Activated CD8-positive, alpha-beta T cell treated with anti-CD3 and anti-CD28 coated beads, Interleukin-2, amount 10 ng/mL, durations not matched to agents 7 days and 5 days (primary cell): ENCODE measurements at places on chromosomes 3 and 15. TPM values are rescaled to one million over a fixed set of nuclear protein-coding genes. Genes with fewer than 3 reads are reported as not detected.

CYP8B1 gene
- total RNA-seq: not detected

- peak; percentile 87 for DNase-seq
Measured at GRCh38 chr15:63436872-63437375, 55.3 kb upstream of the CA12 start.

DNA sequence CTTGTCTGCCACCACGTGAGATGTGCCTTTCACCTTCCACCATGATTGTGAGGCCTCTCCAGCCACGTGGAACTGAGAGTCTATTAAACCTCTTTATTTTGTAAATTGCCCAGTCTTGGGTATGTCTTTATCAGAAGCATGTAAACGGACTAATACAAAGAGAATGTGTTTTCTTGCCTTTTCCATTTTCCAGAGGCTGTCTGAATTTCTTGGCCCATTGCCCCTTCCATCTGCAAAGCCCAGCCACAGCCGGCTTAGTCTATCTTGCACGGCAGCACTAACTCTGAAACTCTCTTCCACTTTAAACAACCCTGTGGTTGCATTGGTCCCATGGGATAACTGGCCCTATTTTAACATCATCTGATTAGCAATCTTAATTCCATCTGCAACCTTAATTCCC lies 215.3 kb downstream of the LRTM1 start:
- DNase-seq: no peak

- no peak for DNase-seq
Measured at GRCh38 chr3:21463319-21463718, 287.7 kb downstream of the ZNF385D start.

ALDH1A2 gene
- not detected for total RNA-seq

DNA sequence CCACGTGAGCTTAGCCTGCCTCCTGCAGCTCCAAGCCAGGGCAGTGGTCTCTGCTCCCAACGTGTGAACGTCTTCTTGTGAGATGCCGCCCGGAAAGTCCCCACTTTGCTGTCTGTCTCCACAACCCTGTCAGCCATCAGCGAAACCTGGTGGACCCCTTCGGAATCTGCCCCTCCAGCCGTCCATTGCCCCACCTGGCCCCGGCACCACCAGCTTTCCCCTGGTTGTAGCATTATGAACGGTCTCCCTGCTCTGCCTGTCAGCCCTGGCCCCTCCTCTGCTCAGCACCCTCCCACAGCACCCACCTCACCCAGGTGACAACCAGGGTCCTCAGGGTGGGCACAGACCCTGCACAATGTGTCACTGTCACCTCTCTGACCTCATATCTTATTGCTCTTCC lies 71.1 kb downstream of the HMCES start:
- DNase-seq: no peak

DNA sequence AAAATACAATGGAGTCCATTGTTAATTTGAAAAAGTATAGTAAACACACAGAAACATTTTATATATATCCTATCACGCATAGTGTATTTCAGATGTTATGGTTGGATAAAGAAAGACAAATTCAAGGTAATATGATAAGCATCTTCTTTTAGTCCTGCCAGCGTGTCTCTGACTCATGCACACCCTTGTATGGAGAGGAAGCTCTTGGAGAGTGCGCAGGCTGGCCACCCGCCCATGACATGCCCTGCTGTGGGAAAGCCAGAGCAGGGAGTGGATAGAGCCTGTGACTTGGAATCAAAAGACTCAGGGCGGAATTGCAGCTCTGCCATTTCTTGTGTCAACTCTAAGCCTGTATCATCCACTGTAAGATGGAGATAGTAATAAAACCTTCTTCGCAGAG lies 23.0 kb upstream of the COPG1 start:
- no peak for DNase-seq

GRCh38 chr3:10764259-10765051 lies 51.6 kb upstream of the SLC6A11 start:
- DNase-seq: no peak

DNA sequence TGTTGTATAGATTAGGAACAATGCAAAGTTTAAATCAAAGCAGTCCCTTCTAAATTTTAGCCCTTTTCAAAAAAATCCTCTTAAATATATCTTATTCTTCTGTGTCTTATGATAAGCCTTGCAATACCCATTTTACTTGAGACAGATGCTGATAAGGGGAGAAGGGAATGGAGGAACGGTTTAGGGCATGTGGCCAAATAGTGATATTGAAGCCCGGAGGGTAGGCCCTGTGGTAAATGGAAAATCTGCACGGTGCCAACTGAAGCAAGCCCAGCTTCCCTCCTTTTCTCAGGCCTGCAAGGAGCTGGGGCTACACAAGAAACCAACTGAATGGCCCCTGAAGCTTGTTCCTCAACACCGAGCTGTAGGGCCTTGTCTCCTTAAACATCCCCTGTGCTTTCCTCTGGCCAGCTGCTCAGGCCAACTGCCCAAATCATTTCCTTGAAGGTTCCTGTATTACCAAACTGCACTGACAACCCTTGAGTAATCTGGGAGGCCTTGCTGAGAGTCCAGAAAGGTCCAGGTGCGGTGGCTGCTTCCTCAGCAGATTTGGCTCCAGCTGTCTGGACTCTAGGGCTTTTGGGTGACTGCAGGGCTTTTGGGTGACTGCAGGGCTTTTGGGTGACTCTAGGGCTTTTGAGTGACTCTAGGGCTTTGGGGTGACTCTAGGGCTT lies 67.2 kb downstream of the NCEH1 start:
- DNase-seq: no peak

TRAK1 gene
- total RNA-seq: 28.6 TPM

GNAT1 gene
- total RNA-seq: not detected

- DNase-seq: no peak
Measured at GRCh38 chr3:119013951-119014350, 20.7 kb downstream of the IGSF11 start.

DNA sequence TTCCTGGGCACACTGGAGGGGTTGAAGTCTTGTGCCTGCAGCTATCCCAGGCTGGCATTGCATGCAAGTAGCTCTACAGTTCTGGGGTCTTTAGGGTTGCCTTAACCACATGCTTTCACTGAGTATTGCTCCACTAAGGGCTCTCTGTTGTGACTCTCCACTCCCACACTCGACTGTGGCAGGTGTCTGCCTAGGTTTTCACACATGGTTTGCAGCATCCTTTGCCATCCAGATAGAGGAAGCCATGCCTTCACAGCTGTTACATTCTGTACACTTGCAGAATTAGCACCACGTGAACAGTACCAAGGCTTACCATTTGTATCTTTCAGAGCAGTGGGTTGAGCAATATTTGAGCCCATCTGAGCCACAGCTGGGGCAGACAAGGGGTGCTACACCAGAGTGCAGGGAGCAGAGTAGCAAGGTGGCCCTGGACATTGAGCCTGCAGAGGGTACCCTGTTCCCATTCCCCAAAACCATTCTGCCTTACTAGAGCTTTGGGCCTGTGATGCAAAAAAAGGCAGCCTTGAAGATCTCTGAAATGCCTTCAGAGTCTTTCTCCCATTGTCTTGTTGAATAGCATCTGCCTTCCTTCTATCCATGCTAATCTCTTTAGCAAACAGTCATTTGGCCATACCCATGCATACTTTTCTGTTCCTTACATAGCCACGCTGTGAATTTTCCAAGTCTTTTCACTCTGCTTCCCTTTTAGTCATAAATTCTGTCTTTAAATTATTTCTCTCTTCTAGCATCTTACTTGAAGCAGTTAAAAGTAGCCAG lies 95.2 kb upstream of the PLCL2 start:
- no peak for DNase-seq

DNA sequence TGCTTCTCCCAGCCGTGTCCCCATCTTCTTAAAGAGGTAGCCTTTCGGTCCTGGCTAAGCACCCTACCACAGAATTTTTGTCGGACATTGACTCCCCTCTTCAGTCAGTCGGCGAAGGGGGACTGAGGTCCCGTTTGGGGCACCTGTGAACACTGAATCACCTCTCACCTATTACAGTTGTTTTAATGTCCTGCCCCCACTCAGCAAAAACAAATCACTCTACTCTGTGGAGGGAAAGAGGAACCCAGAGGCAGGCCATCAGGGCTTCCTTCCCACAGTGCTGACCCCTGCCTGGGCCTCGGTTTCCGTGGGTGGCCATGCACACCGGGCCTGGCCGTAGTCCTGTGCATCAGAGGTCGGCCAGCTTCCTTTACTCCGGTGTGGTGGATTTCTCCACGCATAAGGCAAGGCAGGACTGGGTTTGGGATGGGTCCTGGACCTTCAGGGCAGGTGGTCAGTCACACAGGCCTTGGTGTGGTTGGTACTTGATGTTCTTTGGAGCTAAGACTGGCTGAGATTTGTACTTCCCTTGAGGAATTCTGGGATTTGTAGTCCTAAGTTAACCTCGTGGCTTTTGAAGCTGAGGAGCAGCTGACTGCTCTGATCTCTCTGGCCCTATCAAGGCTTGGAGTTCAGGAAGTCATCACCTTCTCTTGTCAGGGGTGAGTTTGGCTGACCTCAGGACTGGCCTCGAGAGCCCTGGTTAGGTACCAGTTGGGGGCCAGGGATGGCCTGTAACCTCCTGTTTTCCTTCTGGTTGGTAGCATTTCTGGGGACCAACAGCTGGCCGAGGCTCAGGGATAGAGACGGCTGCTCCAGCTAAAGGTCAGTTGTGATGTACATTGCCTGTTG lies 627 bp upstream of the FAM131A start:
- no peak for DNase-seq

- no peak for DNase-seq
Measured at GRCh38 chr3:161419555-161420333, 48.4 kb upstream of the SPTSSB start.

DNA sequence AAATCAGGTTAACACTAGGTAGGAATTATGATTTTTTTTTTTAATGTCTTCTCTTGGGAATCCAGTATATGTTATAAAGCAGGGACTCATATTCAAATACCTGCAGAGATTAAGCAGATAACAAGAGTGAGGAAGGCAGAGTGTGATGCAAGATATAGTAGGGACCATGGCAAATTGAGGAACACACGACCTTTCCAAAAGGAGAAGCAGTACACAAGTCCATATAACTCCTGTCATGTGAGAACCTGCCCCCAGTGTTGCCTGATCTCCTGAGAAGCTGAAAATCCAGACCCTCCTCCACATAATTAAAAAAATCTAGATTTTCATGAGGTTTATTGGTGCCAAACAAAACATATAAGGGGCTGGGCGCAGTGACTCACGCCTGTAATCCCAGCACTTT lies 3.6 kb downstream of the RFC4 start:
- no peak for DNase-seq

GRCh38 chr15:93360318-93360717 lies 271.3 kb upstream of the RGMA start:
- no peak for DNase-seq

DNA sequence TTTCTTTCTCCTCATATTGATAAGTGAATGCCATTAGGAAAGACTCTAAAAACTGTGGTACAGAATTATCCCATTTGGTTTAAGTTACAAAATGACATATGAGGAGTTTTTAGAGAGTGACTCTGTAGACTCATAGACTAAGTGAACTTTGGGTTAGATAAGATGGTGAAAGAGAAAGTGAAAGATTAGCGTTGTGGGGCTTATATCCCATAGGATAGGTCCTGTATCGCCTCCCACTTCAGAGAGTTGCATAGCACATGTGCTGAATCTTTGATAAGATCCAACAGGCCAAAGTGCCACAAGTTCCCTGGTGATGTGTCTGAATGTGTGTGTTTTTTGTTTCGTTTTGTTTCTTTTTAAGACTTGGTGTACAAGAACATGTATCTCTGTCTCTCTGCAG lies 666.9 kb downstream of the MECOM start:
- DNase-seq: no peak

DNA sequence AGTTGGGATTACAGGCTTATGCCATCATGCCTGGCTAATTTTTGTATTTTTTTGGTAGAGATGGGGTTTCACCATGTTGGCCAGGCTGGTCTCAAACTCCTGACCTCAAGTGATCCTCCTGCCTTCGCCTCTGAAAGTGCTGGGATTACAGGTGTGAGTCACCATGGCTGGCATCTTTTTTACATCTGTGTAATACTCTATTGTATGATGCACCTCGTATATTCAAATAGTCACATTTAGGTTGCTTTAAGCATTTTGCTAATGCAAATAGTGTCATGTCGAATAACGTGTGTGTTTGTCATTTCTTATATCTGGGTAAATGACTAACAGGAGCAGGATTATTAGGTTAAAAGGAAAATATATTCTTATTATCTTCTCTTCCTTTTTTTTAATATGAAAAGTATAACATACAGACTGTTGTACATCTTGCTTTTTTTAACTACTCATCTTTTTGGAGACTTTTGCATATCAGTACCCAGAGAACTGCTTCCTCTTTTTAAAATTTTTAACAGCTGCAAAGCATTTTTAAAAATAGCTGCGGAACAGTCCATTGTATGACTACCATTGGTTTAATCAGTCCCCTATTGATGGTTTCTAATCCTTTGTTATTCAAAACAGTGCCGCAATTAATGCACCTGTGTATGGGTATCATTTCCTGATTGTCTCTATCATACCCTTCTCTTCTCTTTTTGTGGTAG lies 13.4 kb downstream of the SCAMP5 start:
- DNase-seq: no peak

DNA sequence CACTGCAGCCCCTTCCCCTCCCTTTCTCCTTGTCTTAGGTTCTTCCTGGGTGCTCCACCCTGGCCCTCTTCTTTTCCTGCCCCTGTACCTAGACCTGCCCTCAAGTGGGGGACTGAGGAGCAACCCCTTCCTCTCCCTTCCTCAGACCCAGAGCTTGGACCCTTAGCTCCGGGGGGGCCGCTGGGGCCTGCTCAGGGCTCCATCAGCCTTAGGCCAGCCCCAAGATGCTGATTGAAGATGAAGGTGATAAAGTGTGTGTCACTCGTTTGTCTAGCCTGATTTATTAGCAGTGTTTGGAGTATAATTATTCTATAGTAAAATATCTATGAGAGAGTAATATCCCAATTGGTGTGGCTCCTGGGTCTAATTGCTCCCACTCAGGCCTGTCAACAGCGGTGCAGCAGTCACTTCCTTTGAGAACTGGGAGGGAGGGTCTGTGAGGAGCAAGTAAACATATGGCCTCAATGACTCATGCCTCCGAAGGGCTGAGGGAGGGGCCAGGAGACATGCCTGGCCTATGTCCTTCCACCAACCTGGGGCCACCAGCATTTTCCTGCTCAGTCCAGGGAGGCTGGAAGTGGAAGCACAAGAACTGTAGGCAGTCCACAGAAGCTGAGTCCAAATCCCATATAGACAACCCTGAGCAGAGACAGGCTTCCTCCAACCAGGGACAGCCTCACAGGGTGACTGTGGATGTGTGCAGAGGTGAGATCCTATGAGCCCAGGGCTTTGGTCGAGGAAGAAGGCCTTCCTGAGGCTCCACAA lies 123.2 kb downstream of the DNAJB8 start:
- DNase-seq: no peak

TNFAIP8L3 gene
- not detected for total RNA-seq

DNA sequence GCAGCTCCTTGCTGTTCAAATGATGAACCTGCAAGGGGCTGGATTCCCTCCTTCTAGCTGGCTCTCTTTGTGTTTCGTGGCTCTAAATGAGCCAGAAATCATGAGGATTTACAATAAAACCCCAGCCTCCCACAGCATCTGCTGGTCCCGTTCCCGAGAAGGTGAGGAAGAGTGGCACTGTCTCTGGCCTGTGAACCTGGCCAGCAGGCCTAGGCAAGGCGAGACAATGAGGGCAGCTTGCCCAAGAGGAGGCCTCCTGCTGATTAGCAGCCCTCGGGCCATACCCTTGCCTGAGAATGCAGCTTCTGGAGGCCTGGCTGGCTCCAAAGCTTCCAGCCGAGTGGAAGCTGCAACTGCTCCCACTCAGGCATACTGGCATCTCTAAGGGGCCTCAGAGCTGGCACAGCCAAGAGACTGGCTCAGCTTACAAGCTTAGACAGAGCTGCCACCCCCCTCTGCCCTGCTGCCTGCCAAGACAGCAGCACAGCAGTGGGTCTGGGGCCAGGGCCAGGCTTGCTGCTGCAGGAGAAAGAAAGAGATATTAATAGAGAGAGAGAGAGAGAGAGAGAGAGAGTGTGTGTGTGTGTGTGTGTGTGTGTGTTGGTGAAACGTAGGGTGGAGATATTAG lies 76.5 kb downstream of the HMG20A start:
- no peak for DNase-seq
